ENCODE measurements at places on chromosomes 7 and 10.

DNA sequence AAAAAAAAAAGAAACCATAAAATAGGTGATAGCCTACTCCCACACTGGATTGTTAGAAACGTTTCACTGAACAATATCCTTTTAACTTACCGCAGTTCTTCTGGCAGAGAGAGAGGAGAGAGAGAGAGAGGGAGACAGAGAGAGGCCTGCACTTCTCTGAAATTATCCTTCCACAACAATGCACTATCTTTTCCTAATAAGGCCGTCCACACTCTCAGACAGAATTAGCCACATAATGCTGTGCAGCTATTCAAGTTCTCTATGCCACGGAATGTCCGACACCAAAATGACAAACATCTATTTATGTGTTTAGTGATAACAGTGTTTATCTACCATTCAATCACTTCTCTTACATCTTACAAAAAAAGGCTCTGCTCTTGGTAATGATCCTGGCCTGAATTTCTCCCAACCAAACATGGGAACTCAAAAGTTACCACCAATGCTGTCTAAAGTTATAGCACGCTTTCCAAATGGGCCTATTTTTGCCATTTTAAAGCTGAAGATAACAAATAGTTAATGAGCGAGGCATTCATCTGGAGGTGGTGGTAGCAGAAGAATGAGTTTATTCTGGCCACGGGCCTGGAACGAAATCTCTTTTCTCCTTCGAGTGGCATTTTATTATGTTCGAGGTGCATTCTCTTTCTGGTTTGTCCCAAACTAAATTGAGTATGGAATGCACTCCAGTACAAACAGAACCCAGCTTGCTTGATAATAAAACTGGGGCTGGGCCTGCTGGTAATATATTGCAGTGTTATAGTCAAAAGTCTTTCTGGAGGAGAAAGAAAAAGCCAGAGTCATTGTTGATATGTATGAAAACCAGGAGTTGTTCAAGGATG, 160.2 kb upstream of the SVIL start:
- no peak overlapping the region for H3K27ac ChIP-seq
- no peaks in the 10 kb centered on the region for H3K36me3 ChIP-seq
- no peak overlapping the region for H3K4me3 ChIP-seq
- DNase-seq: no peak
- no peaks in the 10 kb centered on the region for H3K4me1 ChIP-seq

- no peak overlapping the region for H3K4me3 ChIP-seq
- no peak for DNase-seq
- H3K4me1 ChIP-seq: no peaks in the 10 kb centered on the region
- no peak overlapping the region for H3K27ac ChIP-seq
- H3K27me3 ChIP-seq: no peaks in the 10 kb centered on the region
- no peaks in the 10 kb centered on the region for H3K36me3 ChIP-seq
These were observed 208.8 kb downstream of the HIBADH start for GRCh38 chr7:27453702-27454405.

DNA sequence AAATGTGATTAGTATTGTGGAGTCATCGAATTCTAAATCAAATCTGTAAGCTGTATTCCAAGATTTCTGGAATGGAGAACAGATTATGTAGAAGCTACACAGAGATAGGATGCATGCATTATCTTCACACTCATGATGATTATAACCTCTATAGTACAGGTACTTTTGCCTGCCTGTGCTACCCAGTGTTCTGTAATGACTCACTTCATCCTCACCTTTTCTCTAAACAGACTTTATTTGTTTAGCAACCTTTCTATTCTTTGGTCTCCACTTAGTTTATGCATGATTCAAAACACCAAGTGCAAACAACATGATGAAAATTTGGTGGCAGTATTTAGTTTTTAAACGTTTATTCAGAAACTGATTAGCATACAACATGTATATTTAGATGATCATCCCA, 68.4 kb upstream of the PRPS1L1 start:
- no peaks in the 10 kb centered on the region for H3K27me3 ChIP-seq
- H3K27ac ChIP-seq: no peak overlapping the region
- H3K36me3 ChIP-seq: no peaks in the 10 kb centered on the region

GRCh38 chr7:47401611-47402570, 180.0 kb downstream of the TNS3 start:
- peaks cover 29% of the 10 kb centered on the region for H3K36me3 ChIP-seq
- DNase-seq: no peak
- no peak overlapping the region for H3K27ac ChIP-seq
- no peaks in the 10 kb centered on the region for H3K4me1 ChIP-seq

GRCh38 chr7:131616487-131617200, 60.2 kb upstream of the PODXL start:
- no peak for DNase-seq
- no peaks in the 10 kb centered on the region for H3K27me3 ChIP-seq
- H3K27ac ChIP-seq: no peak overlapping the region
- no peaks in the 10 kb centered on the region for H3K4me1 ChIP-seq
- H3K4me3 ChIP-seq: no peak overlapping the region

DNA sequence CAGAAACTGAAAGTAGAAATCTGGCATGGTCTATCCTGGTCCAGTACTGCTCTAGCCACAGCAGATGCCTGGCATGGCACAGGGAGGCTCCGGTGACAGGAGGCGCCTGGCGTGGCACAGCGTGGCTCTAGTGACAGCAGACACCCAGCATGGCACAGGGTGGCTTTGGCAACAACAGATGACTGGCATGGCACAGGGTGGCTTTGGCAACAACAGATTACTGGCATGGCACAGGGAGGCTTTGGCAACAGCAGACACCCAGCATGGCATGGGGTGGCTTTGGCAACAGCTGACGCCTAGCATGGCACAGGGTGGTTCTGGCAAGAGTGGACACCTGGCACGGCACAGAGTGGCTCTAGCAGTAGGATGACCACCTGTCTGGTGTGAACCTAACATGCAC, 480.5 kb upstream of the FOXK1 start:
- H3K4me3 ChIP-seq: no peak overlapping the region
- no peaks in the 10 kb centered on the region for H3K4me1 ChIP-seq
- no peaks in the 10 kb centered on the region for H3K27me3 ChIP-seq
- no peak for DNase-seq
- no peak overlapping the region for H3K27ac ChIP-seq

GRCh38 chr10:100374200-100374655, 27.2 kb downstream of the SCD start:
- H3K36me3 ChIP-seq: no peaks in the 10 kb centered on the region
- peak overlapping the region; percentile 79 for H3K4me3 ChIP-seq
- peaks cover 33% of the 10 kb centered on the region for H3K4me1 ChIP-seq

GRCh38 chr7:125661677-125662076, 732.1 kb upstream of the POT1 start:
- no peak overlapping the region for H3K27ac ChIP-seq
- H3K36me3 ChIP-seq: no peaks in the 10 kb centered on the region
- DNase-seq: no peak
- no peak overlapping the region for H3K4me3 ChIP-seq
- H3K27me3 ChIP-seq: no peaks in the 10 kb centered on the region

- H3K4me1 ChIP-seq: no peaks in the 10 kb centered on the region
- no peaks in the 10 kb centered on the region for H3K36me3 ChIP-seq
- H3K27ac ChIP-seq: no peak overlapping the region
- no peak for DNase-seq
- H3K27me3 ChIP-seq: peaks cover 76% of the 10 kb centered on the region
These were observed 163.2 kb upstream of the SHH start for GRCh38 chr7:155975490-155975889.

DNA sequence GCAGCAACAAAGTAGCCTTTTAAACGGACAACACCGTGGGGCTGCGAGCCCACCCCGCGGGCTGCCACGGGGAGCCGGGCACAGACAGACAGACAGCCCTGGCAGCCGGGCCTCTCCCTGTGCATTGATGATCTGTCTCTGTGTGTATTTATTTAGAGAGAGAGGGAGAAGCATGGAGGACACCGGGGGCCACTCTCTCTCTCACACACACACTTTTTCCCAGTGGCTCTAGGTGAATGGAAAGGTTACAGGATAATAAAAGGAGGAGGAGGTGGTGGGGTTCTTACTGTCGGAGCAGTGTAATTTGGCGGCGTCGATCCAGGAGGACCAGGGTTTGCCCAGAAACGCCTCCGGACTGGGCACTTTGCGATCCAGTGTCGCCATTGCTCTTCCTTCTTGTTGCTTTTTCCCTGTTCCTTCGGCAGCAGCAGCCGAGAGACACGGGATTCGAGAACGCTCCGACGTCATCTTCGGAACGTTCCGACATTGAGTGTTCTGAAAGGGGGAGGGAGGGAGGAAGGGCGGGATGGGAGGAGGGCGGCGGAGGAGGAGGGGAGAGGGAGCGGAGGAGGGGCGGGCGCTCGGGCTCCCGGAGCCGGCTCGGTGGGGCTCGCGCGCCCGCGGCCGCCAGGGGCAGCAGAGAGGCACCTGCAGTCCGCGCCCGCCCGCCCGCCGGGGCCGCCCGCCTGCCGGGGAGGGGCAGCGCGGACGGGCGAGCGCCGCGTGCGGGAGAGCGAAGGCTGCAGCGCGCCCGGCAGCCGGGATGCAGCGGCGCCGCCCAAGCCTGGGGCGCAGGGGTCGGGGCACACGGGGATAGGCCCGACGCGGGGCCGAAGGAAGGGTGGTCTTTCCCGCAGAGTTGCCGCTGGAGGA, at the start of gene ATXN7L1:
TSS of gene ATXN7L1 (minus strand) at position 509 of the 873 bp plus-strand sequence. CDS start at position 468, 41 bp downstream.
- H3K27me3 ChIP-seq: peaks cover 10% of the 10 kb centered on the region
- no peak within 1 kb of the TSS for H3K27ac ChIP-seq
- peak; percentile 79 for DNase-seq
- peaks cover 3% of the 10 kb centered on the region for H3K4me1 ChIP-seq

DNA sequence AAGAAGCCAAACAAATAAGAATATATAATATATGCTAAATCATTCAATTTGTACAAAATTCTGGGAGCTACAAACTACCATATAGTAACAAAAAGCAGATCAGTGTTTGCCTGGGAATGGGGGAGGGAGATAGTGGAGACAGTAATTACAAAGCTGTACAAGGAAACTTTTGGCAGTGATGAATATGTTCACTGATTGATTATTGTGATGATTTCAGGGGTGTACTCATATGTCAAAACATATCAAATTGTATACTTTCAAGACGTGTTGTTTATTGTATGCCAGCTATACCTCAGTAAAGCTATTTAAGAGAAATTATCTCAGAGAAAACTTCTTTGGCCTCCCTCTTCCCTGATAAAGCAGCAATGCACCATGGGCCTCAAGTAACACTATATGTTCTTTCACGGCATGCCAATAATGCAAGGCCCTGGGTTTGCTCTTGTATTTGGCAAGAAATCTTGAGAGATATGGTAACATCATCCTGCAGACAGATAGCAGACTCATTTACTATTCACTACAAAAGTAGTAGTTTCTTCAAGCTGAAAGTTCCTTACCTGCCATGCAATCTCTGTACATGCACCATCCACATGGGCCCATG, 133.5 kb downstream of the HBP1 start:
- DNase-seq: no peak
- no peaks in the 10 kb centered on the region for H3K4me1 ChIP-seq
- no peaks in the 10 kb centered on the region for H3K36me3 ChIP-seq
- no peak overlapping the region for H3K27ac ChIP-seq
- no peaks in the 10 kb centered on the region for H3K27me3 ChIP-seq

DNA sequence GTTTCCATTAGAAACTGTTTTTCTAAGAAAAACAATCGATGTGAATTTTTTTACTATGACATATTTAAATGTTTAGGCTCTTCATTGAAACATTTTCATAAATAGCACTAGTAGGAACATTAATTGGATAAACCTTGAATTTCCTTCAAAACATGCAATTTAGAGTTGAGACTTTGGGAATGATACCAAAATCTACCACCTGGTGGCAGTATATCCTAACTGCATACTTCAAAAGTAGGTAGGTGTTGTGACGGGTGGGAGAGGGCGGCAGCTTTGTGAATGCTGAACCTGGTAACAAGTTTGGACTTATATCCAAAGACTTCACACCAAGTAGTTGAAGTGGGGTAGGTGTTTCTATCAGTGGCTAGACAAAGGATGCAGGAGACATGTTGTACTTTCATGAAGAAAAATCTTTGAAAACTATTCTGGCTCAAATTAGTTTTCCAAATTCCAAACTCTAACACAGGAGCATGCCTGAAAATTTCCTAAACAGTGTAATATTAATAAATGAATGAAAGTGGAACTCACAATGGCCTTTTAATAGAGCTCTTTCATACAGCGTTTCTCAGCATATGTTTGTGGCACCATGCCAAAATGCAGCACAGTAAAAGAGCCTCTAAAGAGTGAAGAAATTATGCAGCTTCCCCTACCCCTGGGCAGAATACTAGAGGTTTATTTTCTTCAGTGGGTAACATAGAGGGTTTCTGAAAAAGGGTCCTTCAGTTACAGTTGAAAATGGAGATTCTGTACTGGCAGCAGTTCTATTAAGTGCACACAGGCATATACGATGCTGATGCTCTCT, 201.0 kb upstream of the TPK1 start:
- no peaks in the 10 kb centered on the region for H3K36me3 ChIP-seq
- no peaks in the 10 kb centered on the region for H3K27me3 ChIP-seq

- H3K4me3 ChIP-seq: no peak overlapping the region
- no peaks in the 10 kb centered on the region for H3K36me3 ChIP-seq
- H3K4me1 ChIP-seq: no peaks in the 10 kb centered on the region
- no peaks in the 10 kb centered on the region for H3K27me3 ChIP-seq
- no peak overlapping the region for H3K27ac ChIP-seq
These were observed 91.3 kb upstream of the TMEM229A start for GRCh38 chr7:124124201-124124600.

DNA sequence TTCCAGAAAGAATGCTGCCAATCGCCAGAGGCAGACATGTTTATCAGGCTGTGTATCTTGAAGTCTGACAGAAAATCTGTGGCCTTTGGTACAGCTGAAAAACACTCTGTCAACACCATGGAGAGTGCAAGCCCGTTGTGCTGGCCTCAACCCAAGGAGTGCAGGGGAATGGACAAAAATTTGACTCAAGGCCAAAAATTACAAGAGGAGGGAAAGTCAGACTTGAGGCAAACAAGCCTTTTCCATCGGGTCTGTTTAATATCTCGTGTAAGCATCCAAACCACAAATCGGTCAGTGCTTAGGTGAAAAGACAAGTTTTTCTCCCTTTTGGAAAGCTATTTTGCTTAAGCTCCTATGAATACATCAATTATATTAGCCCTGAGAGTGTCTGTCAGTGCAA, 305.3 kb upstream of the NFE2L3 start:
- no peak overlapping the region for H3K27ac ChIP-seq
- no peak for DNase-seq
- H3K36me3 ChIP-seq: no peaks in the 10 kb centered on the region
- no peaks in the 10 kb centered on the region for H3K27me3 ChIP-seq

- H3K27me3 ChIP-seq: no peaks in the 10 kb centered on the region
- H3K4me1 ChIP-seq: no peaks in the 10 kb centered on the region
These were observed 1.1 kb downstream of the ZNF32 start for GRCh38 chr10:43647576-43647975.

GRCh38 chr7:138125598-138126111, 49.4 kb downstream of the AKR1D1 start:
- H3K36me3 ChIP-seq: no peaks in the 10 kb centered on the region
- H3K27me3 ChIP-seq: no peaks in the 10 kb centered on the region
- no peak overlapping the region for H3K4me3 ChIP-seq
- no peak overlapping the region for H3K27ac ChIP-seq
- no peak for DNase-seq

GRCh38 chr10:26475386-26475785, 37.2 kb downstream of the APBB1IP start:
- no peak overlapping the region for H3K27ac ChIP-seq
- DNase-seq: no peak
- no peaks in the 10 kb centered on the region for H3K36me3 ChIP-seq
- no peaks in the 10 kb centered on the region for H3K27me3 ChIP-seq

GRCh38 chr7:44872787-44873186, 12.5 kb downstream of the PURB start:
- no peaks in the 10 kb centered on the region for H3K4me1 ChIP-seq
- H3K27me3 ChIP-seq: no peaks in the 10 kb centered on the region
- no peak for DNase-seq
- H3K27ac ChIP-seq: no peak overlapping the region
- no peaks in the 10 kb centered on the region for H3K36me3 ChIP-seq

- H3K27ac ChIP-seq: no peak overlapping the region
- H3K27me3 ChIP-seq: no peaks in the 10 kb centered on the region
- no peak for DNase-seq
These were observed 184.7 kb upstream of the PRPS1L1 start for GRCh38 chr7:18212308-18212707.

Data from MM.1S (cell line).